ENCODE measurements at places on chromosomes 13 and 19.

DNA sequence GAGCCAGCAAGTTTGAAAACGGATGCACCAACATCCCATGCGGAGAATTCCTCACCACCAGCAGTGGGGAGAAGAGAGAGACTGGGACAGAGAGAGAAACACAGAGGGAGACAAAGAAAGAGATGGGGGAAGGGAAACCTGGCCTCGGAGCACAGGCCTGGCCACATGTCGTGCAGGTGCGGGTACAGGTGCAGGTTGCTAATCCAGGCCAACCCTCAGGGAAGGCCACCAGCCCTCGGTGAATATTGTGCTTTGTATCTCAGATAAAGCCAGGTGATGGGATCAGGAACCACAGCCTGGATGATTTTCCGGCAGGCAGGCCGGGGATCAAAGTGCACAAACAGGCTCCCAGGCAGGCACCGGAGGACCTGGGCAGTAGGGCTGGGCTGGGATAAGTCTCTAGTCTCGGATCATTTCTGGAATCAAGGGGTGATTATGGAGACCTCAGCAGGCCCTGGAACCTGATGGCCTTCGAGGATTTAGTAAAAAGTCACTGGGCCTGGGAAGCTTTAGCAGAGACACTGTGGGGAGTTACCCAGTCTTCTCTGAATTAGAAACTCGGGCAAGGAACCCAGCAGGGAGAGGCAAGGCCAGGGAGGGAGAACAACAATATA, 3.7 kb downstream of the GAS6 start:
- DNase-seq, result no peak

DNA sequence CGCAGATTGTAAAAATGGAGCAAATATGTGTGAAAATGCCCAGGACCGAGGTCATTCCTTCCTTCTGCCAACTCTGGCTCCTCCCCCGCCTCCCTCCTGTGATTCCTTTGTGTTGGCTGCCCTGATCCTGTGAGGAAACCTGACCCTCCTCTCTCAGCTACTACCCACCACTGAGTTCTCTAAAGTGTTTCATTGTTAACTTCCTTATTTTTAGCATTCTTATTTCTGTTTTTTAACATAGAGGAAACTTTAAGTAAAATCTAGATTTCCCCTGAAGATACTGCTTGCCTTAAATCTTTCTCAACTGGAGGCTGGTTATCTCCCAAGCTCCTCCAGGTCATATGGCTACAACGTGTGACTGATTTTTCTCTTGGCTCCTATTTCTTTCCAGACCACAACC, 21.7 kb upstream of the FBXL3 start:
- DNase-seq, result no peak

DNA sequence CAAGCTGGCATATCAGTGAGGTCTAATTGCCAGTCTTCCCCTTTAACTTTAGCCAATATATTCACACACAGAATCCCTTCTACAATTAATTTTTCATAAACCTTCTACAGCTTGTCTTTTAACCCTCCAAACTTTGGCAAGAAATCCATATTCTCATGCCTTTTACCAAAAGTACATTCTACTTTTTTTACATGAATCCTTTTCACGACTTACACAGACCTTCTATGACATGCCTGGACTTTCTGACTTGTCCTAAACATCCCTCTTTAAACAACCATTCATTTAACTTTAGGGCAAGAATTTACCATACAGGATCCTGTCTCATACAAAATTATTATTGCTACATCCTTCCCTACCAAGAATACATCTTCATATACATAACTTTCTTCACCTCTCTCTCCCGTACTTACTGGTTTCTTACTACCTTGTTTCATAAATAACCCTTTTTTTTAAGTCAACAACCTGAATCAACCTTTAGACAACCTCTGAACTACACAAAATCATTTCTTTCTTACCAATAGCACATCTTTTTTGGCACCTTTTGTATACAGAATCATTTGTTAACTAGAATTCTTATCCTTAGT, 23.5 kb downstream of the ZNF544 start:
- DNase-seq, result no peak

DNA sequence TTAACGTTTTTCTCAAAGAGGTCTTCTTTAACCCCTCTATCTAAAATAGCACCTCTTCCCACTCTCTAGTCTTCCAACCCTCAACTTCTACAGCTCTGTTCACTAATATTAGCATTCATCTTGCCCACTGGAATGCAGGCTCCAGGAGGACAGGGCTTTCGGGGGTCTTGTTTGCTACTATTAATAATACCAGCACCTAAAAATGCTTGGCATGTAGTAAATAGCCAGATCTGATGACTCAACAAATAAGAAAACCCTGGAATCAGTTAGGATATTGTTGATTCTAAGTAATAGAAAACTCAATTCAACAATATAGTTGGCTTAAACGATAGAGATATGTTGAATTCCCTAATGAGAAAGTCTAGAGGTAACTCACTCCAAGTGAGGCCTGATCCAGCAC, 14.2 kb downstream of the DYRK1B start:
- DNase-seq, result no peak

- no peak for DNase-seq
Measured at GRCh38 chr13:93298713-93299112, 72.1 kb downstream of the GPC6 start.

DNA sequence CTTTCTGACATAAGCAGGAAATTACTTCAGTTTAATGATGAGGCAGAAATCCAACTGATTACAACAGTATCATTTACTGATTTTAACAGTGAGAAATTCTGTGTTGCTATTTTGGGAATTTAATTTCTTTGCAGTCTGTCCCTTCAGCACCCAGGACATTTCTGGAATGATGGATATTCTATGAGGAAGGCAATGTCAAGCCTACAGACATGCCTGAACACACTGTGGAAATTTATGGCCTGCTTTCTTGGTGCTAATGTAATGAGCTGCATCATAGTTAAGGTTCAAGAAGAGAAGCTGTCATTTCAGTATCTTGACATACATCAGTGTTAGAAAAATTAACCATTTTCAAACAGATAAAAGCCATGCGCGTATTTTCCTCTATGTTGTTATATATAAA, 87.7 kb downstream of the SLITRK1 start:
- no peak for DNase-seq

GRCh38 chr19:34220472-34221063, 33.8 kb upstream of the GARRE1 start:
- DNase-seq, result peak; percentile 46

DNA sequence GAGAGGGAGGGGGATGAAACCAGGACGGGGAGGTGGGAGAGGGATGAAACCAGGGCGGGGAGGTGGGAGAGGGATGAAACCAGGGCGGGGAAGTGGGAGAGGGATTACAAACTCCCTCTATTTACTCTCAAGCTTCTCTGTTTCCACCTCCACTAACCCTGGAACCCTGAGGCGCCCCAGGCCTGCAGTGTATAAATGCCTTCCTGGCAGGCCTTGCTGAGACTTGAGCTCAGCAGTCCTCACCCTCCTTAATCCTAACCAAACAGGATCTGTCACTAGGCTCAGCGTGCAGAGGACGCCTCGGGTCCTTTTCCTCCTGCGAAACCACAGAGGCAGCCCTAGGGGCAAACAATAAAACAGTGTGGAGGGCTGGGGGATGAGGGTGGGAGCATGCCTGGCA, 32.1 kb upstream of the OR1M1 start:
- DNase-seq, result no peak

DNA sequence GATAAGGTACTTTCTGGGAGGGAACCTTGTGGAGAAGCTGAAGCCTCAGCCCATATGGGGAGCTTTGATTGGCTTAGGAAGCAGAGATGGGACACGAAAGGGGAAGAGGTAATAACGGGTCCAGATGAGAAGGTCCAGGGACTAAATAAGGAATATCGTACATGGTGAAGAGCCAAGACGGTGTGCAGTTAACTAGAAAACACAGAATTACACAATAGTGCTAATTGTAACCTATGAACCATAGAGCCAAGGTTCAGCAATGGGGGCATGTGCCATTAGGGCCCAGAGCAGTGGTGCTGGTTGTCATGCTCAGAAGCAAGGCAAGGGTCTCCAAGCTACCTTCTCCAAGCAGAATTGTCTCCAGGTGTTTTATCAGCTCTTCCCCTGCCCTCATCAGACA, 106.1 kb downstream of the IRS2 start:
- DNase-seq, result no peak

- DNase-seq, result no peak
Measured at GRCh38 chr13:93183302-93183701, 43.3 kb upstream of the GPC6 start.

DNA sequence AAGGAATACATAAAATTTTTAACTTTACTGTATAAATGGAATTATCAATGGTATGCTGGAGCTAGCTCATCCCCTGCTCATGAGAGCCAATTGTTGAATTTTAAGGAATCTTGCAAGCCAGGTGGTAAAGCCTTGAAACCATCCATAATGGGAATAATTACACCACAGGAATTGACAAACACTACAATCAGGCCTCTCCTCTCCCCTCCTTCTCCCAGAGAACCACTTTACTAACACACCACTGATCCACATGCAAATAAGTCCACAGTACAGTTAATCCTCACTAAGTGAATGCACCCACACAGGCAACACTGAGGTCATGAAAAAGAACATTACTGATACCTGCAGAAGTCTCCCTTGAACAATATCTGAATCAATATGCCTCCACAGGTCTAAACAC, 140.5 kb downstream of the KLF12 start:
- DNase-seq, result no peak

GRCh38 chr13:93309886-93310523, 83.4 kb downstream of the GPC6 start:
- DNase-seq, result no peak

DNA sequence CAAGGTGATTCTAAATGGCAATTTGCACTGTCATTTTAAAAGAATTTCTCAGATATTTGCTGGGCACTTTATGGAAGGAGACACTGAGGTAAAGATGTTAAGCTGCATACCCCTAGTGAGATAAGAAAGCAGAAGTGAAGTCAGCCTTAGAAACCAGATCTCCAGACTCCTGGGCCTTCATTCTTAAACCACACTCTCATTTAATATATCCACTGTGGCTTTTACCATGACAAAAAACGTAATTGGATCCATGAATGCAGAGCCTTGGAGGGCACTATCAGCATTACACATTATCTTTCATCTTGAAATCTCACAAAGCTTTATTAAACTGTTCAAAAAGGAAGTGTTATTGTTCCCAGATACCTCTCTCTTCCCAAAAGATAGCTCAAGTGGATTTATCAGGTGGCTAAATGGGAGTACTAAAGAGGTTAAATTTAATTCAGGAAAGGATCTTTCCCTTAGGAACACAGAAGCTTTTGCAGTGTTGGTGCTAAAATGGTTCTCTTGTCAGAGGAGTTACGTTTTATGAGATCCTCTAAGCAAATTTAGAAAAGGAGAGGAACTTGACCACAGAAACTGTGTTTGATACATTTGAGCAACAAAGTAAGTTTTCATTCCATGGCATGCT, 1060.4 kb downstream of the EFNB2 start:
- DNase-seq, result no peak

GRCh38 chr19:40271706-40272105, 13.4 kb downstream of the AKT2 start:
- DNase-seq, result no peak

DNA sequence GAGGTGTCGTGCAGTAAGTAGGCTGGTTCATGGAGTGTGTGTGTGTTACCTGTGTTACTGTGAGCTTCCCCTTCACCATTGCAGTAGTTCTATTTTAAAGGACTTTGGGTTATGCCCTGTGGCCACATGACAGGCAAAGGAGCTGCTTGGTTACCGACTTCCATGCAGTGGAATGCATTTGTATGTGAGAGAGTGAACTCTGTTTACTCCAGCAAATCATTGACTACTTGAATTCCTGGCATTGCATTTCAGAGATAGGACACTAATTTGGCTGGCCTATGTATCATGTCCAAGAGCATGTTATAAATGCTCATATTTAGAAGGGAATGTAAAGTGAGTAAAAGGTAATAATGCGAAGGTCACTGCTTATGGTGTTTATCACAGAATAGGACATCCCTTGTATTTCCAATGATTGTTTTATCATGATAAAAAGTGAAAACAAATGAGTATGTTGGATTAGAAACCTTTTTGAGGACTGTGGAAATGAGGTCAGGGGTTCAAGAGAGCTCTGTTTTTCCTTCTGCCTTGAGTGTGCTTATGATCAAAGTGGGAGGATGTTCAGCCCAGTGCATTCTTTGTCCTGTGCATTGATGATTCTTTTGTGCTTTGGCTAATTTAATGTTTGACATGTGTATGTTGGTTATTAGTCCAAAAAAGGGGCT, 156.5 kb downstream of the LMO7 start:
- no peak for DNase-seq

- DNase-seq, result no peak
Measured at GRCh38 chr19:49870309-49870901, 3.0 kb upstream of the PNKP start.

- no peak for DNase-seq
Measured at GRCh38 chr19:27776020-27776419, 1436.9 kb downstream of the UQCRFS1 start.

DNA sequence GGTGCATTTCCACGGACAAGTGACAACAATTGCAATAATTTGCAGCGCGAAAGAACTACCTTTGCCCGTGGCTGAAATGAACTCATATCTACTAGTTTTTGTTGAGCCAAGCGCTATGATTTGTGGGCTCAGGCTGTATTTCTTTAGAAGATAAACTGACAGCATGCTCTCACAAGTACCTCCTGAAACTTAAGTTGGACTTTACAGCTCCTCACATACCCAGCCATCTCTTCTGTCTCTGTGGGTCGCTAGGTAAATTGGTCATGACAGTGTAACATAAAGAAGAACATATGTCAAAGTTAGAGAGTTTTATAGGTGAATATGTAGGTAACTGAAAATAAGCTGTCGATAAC, 839 bp downstream of the COG6 start:
- DNase-seq, result no peak

- no peak for DNase-seq
Measured at GRCh38 chr13:111186305-111186935, 71.3 kb downstream of the ARHGEF7 start.

DNA sequence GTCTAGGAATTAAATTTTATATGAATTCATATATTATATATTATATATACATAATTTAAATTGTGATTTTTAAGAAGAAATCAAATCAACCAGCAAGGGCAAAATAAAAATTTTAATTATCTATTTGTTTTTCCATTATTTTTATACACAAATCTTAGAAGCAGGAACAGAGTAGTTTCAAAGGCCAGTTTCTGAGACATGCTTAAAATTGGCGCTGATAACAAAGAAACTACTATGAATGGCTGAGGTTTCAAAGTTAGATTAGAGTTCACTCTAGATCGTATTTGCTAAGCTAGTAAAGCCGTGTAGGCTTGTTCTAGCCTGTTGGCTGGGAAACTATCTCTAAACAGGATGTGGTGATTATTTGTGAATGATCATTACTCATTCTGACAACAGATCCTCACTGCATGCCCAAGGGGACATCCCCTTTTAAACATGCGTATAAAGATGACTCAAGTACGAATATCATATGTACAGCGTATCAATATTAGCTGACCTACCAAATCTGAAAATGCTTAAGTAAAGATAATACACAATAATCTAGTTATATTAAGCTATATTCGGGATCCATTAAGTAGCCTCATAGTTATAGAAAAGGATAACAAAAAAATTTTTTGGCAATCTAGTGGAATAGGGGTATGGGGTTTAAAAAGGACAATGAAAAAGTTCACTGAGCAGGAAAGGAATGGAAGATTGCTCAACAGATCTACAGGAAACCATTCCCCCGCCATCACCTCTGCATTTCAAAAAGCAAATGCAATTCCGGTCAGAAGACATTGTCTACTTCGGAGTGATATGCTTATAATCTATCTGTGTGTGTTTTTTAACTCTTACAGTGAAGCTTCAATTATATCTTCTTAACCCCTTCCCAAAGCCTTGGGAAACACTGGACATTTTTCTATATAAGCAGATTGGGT, 150.1 kb downstream of the SHISA2 start:
- peak; percentile 22 for DNase-seq
